ENCODE measurements at places on chromosomes 4 and X.

DNA sequence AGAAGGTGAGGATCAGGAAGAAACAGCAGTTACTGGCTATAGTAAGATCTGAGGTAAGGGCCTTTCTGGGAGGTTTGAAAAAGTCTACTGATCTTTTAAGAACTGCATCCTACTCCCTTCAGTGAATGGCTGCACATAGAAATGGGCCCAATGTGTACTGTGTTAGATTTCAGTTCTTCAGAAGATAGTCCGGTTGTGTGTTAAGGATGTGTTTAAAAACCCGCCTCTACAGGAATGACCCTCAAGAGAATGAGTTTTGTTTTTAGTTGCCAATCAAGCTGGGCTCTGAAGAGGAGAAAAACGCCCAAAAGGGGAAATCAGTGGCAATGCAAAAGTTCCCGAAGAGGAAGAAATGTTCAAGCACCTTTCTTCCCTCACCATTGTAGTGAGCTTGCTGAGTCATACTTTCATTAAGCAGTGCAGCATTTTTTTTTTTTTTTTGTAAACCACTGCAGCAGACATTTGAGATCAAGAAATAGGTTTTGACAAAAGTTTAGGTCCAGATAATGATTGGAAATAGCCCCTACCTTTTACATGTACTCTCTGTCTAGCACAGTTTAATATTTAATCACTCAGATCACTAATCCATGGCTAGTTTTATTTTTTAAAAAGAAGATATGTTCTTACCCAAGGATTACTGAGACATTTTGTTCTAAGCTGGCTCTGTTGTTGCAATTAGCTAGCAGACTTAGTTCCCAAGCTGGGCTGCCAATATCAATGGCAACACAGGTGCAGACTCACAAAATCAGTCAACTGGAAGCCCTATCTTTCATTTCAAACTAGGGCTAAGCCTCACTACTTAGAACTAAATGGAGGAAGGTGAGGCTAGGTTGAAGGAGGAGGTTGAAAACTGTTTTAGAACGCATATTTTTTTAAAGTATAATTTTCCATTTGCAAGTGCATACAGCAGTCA, 7.0 kb upstream of the TRPC5OS start:
- peak; percentile 38 for DNase-seq

- DNase-seq, result no peak
Observed at GRCh38 chr4:86993909-86994681, 59.3 kb downstream of the AFF1 start.

- no peak for DNase-seq
Observed at GRCh38 chr4:33395731-33396485, 2675.7 kb downstream of the PCDH7 start.

DNA sequence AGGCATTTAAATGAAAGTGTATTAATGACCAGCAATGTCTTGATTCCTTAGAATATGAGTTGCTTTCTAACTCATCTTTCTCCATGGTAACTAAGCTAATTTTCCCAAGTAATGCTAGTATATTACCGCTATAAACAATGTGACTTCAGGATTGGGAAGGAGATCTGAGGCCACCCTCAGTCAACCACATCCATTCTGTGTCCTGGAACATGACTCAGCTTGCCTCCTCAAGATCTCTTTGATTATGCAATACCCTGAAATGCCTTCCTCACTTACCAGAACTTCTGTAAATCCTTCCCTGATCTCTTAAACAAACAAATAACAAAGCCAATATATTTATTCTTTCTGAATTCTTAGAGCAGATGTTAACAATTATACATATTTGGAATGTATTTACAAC, 1495.5 kb downstream of the PCDH18 start:
- DNase-seq, result peak; percentile 3

DNA sequence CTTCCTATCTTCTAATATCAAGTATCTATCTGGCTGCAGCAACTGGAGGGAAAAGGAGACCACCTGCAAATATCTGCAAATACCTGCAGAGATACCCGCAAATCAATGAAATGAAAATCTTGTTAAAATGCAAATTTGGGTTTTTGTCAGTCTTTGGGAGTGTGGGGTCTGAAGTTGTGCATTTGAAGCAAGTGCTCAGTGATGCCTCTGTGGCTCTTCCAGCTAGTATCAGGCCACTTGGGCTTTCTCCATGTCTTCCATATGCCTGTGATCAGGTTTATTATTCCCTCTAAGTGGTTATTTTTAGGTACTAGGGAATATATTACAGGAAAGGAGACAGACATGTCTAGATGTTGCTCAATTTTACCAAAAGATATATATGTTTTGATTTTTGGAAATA, 880.3 kb downstream of the ADGRL3 start:
- no peak for DNase-seq

- no peak for DNase-seq
Observed at GRCh38 chrX:70525733-70526132, 81.1 kb downstream of the DLG3 start.

DNA sequence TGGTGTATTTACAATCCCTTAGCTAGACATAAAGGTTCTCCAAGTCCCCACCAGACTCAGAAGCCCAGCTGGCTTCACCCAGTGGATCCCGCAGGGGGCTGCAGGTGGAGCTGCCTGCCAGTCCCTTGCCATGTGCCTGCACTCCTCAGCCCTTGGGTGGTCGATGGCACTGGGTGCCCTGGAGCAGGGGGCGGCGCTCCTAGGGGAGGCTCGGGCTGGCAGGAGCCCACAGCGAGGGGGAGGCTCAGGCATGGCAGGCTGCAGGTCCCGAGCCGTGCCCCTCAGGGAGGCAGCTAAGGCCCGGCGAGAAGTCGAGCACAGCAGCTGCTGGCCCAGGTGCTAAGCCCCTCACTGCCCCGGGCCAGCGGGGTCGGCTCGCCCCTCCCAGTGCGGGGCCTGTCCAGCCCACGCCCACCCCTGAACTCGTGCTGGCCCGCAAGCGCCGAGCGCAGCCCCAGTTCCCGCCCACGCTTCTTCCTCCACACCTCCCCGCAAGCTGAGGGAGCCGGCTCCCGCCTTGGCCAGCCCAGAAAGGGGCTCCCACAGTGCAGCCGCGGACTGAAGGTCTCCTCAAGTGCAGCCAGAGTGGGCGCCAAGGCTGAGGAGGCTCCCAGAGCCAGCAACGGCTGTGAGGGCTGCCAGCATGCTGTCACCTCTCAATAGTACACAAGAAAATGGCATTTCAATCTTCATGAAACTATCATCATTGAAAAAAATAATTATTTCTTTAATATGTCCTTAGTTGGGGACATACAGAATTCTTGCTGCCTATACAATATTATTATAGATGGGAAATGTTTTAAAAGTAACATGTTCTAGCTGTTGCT, 189.1 kb downstream of the SLC7A11 start:
- no peak for DNase-seq

DNA sequence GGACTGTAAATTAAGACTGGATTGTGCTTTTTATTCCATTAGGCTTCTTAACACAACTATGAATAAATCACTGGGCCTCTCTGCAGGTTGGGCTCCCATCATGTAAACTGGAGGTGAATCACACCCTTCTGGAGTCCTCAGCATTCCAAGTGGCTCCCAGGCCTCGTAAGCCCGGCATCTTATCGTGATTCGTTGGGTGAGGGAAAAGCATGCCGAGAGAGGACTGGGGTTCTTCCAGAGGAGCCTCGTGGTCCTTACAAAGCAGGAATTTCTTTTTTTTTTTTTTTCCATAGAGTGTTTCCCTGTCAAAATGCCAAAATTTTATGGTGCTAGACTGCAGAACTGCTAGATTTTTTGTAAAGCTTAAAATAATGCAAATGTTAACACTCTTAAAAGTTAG, 20.0 kb downstream of the CLDN22 start:
- DNase-seq, result no peak

GRCh38 chr4:155539746-155540145, 126.9 kb upstream of the GUCY1A1 start:
- no peak for DNase-seq

DNA sequence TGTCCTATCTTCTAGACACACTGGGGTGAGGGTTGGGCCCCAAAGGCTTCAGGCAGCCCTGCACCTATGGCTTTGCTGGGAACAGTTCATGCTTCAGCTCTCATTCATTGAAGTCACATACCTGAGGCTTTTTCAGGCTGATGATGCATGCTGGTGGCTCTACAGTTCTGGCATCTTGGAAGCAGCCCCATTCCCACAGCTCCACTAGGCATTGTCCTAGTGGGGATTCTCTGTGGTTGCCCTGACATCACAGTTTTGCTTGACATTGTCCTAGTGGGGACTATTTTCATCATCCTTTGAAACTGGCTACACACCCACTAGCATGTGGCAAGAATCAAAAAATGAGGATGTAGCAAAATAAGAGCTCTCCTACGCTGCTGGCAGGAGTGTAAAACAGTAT, 37.7 kb upstream of the C4orf17 start:
- DNase-seq, result peak; percentile 11

DNA sequence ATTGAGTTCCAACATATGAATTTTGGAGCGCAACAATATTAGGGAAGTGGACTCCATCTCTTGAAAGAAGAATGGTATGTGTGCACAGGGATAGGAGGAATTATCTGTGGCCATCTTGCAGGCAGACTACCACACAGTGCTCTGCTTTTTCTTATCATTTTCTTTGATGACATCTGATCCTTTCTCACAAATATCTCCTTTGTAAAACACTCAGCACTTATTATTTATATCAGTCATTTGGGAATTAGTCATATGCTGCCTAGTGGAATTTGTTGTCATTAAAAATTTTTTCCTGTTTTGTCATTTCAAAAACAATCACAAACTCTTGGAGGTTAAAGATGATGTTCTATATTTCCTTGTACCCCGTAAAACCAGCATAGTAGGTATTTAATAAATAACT, 444.3 kb upstream of the ATOH1 start:
- no peak for DNase-seq

- no peak for DNase-seq
Observed at GRCh38 chr4:147865926-147866325, 134.0 kb downstream of the ARHGAP10 start.

DNA sequence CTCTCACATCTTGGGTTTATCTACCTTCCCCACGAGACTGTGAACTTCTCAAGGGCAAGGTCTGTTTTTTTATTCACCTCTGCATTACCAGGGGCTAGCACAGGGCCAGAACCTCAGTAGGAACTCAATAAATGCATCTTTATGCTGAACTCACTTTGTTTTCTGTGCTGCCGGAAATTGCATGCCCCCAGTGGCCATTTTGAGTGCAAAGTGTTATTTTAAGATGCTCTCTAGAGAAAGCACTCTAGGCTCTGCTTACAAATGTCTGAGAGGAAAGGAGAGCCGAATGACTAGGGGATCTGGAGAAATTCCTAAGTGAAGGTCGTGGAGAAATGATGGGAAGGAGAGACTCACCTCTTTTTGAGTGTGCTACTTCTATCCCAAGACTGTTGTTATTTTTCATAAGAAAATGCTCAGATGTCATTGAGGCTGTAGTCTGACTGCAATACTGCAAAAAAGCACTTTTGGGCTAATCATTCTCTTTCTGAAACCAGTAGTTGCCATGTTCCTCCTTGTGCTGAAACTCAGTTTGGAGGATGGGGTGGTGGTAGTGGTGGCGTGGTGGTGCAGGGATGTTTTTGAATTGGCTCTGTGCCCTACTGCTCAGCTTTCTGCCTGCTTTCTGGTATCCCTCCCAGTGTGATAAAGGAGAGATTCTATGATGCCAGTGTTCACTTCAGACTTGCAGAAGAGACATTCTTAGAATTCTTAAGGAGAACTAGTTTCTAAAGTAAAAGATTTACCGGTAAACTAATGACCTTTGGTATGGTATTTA, 41.3 kb downstream of the DOCK11 start:
- DNase-seq, result no peak

Data from inflammatory macrophage treated with lipopolysaccharide for 1 hour (primary cell).